ENCODE measurements at places on chromosomes 7 and 10.

DNA sequence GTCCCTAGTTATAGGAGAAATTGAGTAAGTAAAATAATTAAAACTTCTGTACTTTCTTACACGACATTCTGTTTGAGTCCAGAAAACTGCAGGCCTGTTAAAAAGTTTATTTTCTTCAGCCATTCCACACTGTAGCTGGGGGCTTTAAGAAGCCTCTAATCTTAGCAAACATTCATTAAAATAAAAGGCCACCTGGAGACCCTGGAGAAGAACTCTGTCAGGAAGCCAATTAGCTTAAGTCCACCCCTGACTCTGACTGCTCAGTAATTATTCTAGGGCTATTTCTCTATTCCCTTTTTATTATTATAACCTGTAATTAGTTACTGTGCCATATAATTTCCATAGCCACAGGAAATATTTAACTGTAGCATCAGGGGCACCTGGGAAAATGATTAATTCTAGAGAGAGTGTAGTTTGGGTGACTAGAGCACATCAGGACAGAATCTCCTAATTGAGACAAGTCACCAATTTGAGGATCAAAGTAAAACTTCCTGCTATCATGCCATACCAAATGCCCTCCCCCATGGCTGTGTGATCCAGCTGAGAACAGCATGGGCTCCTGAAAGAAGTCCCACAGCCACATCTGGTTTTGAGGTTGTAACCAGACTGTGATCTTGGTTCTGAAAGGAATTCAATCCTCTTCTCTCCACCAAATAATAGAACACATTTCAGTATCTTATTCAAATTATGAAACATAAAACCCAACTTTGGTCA lies 1302.3 kb downstream of the XPNPEP1 start:
- DNase-seq = no peak

DNA sequence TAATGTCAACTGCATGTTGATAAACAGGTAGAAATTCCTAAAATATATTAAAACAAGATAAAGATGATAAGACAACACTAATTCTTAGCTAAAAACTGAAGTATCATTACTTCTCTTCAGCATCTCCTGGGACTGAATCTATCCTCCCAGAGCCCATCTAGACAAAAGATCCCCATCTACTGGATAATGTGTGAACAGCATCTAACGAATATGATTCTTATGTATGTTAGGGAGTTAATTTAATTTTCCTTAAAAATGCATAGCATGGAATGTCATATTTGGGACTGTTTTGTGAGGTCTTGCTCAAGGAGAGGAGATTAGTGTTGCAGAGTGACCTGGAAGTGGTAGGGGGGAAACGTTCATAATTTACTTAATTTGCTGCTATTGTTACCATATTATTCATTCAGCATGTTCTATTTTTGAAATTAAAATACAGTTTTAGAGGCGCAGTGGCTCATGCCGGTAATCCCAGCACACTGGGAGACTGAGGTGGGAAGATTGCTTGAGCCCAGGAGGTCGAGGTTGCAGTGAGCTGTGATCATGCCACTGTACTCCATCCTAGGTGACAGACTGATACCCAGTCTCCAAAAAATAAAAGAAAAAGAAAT lies 305.1 kb upstream of the CSTF2T start:
- peak; percentile 36 for DNase-seq

DNA sequence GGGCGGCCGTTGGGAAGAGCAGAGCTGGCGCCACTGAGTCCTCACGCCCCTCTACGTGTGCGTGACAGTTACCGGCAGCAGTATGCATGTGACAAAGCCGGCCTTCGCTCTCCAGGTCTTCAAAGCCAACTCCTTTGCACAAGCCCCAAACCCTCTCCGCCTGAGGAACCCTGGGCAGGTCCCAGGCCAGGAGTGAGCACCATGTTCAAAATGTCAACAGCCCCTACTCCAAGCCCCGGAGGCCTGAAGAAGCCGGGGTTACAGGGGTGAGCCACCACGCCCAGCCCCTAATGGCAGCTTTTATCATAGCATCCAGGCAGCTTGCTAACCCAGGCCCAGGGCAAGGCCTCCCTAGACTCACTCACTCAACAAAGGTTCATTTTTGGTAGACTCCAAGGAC lies 70.8 kb downstream of the OAT start:
- DNase-seq = no peak

- no peak for DNase-seq
Observed at GRCh38 chr7:95317546-95317945, 6.8 kb downstream of the PON1 start.

DNA sequence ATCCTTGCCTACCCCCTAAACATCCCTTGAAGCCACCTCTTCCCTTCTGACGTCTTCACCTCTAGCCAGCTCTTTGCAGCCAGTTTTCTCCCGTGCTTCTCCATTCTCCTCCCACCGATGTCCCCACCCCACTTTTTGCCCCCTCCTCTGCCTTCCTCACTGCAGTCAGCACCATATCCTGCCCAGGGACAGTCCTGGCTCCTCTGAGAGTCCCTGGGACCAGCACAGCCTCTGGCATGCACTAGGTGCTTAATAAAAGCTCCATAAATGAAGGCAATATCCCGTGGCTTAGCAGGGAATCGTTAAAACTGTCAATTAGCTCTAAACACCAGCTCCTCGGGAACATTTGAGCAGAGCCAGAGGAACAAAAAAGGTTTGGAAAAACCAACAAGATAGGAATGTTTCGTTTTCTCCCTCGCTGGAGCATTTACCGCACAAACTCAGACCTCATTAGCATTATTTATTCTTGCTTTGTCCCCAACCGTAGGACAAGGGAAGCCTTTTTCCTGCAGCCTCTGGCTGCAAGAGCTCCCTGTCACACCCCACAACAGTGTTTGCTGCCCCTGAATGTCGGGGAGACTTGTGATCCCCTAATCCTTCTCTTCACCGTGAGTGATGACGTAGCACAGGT lies 16.1 kb downstream of the MYL10 start:
- DNase-seq = no peak

DNA sequence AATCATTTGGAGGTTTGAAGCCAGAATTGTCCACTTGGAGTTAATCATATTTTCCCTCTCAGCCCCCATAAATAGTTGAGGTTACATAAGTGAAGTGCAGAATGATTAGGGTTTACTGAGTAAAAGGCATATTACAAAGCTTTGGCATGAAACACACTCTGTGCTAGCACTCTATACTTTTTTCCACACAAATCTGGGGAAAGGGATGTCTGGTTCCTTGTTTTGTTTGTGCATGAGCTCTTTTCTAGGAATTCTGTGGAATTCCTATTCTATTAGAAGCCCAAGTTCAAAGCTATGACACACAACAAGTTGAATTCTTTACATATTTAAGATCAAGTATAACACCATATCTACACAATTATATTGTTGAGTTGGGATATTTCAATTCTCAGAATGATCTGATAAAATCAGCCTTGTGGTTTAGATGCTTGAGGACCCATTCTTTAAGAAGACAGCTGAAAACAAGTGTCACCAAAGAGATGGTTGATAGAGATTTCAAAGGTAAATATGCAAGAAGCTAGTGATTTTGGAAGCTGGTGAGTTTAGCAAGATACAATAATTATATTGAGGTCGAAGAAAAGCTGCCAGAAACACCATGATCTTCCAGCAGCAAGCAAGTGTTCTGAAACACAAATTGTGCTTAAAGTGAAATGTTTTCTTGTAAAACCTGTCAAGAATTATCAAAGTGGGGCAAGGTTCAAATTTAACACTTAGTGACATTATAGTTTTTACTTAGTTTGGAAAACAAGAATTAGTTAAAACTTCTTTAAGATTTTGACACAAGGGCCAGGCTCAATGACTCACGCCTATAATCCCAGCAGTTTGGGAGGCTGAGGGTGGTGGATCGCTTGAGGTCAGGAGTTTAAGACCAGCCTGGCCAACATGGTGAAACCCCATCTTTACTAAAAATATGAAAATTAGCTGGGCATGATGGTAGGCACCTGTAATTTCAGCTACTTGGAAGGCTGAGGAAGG lies 122.6 kb downstream of the INHBA start:
- DNase-seq = no peak

DNA sequence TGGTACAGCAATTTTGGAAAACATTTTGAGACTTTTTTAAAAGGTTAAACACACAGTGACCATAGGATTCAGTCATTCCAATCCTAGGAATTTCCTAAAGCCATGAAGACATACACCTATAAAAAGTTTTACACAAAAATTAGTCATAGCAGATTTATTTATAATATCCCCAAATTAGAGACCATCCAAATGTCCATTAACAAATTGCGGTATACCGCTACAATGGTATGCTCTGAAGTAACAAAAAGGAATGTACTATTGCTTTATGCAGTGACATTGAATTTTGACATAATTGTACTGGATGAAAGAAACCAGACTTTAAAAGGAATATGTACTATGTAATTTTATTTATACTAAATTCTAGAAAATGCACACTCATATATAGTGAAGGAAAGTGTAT lies 362.8 kb downstream of the HGF start:
- DNase-seq = no peak

- no peak for DNase-seq
Observed at GRCh38 chr10:43125274-43125845, 12.9 kb upstream of the CSGALNACT2 start.

- peak; percentile 97 for DNase-seq
Observed at GRCh38 chr10:69217119-69217754, 2.9 kb upstream of the HKDC1 start.

GRCh38 chr7:157097569-157097968 lies 41.2 kb upstream of the UBE3C start:
- no peak for DNase-seq

DNA sequence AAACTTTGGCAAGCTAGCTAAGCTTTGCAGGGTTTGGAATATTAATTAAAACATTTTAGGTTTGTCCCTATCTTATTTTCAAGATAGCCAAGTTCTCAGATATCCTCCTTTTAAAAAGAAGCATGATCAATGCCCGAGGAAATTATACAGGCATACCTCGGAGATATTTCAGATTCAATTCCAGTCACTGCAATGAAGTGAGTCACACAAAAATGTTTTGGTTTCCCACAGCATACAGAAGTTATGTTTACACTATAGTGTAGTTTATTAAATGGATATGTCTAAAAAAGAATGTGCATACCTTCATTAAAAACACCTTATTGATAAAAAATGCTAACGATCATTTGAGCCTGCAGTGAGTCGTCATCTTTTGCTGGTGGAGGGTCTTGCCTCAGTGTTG lies 382.9 kb upstream of the NPVF start:
- DNase-seq = no peak

DNA sequence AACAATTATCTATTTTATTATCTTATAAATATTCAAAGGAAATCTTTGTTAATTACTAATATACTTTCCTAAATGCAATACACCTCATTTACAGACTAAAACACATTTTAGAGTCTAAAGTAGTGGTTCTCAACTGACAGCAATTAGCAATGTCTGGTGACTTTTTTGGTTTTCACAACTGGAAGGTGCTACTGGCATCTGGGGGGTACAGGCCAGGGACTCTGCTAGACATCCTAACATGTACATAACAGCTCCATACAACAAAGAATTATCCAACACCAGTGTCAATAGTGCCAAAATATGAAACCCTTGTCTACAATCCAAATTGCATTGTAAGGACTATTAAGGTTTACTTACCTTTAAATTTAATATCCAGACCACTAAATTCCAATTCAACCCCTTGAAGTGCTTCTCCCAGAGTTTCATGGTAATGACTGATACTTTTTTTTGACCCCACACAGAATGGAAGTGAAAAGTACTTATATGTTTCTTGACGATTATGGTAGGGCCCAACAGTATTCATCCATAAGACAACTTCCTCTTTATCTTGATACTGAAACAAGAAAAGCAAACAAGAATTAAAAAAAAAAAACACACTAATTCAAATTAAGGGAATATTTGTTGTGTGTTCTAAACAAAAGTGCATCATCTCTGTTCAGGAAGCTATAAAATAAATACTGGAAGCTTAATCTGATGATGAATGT lies 10.4 kb downstream of the TM9SF3 start:
- no peak for DNase-seq

DNA sequence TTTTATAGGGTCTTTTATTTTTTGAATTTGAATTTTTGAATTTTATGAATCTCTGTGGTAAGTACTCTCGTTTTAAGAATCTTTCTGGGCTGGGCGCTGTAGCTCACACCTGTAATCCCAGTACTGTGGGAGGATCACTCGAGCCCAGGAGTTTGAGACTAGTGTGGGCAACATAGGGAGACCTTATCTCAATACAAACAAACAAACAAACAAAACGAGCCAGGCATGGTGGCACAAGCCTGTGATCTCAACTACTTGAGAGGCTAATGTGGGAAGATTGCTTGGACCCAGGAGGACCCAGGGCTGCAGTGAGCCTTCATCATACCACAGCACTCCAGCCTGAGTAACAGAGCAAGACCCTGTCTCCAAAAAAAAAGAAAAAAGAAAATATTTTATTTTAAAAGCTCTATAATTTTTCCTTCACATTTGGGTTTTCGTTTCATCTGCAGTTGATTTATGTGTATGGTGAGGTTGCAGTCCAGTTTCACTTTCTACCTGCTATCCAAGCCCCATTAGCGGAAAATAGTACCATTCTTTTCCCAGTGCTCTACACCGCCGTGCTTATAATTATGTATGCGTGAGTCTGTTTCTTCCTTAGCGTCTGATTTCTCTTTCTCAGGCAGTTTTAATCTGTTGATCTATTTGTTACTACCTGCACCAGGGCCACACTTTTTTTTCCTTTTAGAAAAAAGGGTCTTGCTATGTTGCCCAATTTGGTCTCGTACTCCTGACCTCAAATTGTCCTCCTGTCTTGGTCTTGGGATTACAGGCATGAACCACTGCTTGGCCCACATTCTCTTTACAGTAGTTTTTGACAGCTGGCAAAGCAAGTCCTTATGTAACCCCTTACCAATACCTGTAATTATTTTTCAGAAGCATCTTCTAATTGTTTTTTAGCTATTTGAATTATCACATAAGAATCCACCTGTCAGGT lies 21.7 kb downstream of the TRIM24 start:
- no peak for DNase-seq

DNA sequence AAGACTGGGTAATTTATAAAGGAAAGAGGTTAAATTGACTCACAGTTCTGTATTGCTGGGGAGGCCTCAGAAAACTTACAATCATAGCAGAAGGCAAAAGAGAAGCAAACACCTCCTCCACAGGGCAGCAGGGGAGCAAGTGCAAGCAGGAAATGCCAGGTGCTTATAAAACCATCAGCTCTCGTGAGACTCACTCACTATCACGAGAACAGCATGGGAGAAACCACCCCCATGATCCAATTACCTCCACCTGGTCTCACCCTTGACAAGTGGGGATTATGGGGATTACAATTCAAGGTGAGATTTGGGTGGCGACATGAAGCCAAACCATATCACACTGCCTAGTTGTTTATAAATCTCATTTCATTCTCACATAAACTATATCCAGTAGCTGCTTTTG lies 28.0 kb upstream of the CPN1 start:
- DNase-seq = no peak

- no peak for DNase-seq
Observed at GRCh38 chr7:19062216-19062615, 55.2 kb downstream of the TWIST1 start.

DNA sequence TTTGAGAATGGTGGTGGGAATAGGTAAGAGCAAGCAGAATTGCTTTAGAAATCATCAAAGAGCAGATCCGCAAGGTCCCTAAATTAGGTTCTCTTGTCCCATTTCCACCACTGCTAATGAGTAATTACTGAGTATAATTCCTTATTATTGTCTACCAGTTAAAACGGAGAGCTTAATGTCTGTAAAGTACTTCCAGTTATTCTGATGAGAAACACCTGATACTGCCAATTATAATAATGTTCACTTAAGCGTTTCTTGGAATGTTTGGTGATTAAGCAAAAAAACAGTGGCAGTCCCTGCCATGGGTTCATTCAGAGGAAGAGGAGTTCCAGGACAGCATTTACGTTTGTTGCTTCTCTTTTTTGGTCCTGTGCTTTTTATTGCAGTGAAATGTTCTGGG lies 358.5 kb upstream of the GALNT17 start:
- no peak for DNase-seq

GRCh38 chr7:139825666-139826290 lies 3.3 kb upstream of the TBXAS1 start:
- peak; percentile 18 for DNase-seq
